Fibroblast of skin of left quadriceps (primary cell): ENCODE measurements at places on chromosomes 7 and 10.

DNA sequence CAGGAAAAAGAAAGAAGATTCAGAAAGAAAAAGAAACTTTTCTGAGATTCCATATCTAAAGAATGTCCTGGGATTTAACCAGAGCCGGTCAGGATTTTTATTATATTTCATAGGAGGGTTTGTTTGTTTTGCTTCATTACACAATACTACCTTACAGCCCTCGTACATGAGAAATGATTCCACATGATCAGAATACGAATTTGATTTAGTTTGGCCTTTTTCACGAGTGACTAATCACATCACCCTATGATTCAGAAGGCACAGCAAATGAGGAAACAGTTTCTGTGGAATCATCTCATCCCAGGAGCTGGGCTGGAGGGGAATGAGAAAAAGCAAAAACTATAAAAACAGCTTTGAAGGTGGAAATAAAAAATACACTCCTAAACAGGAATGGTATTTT is 54.7 kb upstream of the VWC2 start:
- DNase-seq, result no peak

- no peak for DNase-seq
Observed at GRCh38 chr7:45311597-45311996, 154.0 kb downstream of the RAMP3 start.

DNA sequence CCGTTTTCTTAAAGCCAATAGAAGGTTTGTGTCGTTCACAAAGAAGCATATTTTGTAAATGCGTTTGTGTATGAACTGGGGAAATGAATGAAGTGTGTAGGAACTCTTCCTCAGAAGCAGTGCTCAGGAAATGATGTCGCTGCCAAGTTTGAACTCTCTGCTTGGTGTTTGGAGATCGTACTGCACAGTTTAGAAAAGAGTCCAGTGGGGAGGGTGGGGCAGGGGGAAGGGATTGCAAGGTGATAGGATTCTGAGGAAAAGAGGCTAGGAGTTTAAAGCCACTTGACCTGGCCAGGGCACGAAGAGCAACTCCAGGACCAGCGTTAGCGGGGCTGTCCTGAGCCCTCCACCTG is 122.2 kb downstream of the CUBN start:
- DNase-seq, result no peak

DNA sequence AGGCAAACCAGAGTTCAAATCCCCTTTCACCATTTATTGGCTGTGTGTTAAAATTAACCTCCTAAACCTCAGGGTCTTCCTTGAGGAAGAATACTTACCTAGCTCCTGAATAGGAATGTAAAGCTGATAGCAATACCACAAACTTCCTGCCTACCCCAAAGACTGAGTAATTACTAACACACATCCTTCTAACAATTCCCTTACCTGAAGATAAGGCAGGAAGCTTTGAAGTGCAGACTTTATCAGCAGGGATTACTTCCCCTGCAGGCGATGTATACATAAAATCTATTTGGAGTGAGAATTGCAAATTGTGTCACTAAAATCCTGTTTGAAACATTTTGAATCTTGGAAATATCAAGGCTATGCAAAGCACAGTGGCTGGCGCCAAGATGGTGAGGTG is 21.2 kb downstream of the EVX1 start:
- no peak for DNase-seq

DNA sequence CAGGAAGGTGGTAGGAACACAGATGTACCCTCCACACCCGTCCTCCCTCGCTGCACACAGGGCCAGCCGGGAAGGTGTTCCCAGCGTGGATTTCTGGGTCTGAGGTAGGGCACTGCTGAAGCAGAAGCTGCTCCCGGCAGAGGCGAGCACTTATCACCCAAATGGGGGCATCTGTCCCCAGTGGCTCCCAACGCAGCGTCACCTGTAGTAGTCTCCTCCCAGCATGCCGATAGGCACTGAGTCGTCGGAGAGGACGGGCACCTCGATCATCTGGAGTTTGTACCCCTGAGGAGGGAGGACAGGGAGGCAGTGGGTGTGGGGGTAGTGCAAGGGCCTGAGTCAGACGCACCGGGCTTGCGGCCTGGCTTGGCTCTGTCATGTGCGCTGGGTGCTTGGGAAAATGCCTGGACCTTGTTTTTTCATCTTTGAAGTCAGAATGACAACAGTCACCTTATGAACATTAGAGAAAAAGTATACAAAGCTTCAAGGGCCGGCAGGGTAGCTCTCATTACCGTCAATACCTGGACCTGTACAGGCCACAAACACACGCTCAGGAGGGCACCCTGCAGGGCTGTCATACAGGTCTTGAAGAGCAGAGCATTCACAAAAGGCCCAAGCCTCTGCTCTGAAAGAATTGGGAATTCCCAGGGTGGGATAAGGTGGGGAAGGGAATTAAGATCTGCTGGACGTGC is 3.1 kb upstream of the PYROXD2 start:
- DNase-seq, result no peak

GRCh38 chr10:70715853-70716795 is 43.8 kb downstream of the ADAMTS14 start:
- DNase-seq, result no peak

DNA sequence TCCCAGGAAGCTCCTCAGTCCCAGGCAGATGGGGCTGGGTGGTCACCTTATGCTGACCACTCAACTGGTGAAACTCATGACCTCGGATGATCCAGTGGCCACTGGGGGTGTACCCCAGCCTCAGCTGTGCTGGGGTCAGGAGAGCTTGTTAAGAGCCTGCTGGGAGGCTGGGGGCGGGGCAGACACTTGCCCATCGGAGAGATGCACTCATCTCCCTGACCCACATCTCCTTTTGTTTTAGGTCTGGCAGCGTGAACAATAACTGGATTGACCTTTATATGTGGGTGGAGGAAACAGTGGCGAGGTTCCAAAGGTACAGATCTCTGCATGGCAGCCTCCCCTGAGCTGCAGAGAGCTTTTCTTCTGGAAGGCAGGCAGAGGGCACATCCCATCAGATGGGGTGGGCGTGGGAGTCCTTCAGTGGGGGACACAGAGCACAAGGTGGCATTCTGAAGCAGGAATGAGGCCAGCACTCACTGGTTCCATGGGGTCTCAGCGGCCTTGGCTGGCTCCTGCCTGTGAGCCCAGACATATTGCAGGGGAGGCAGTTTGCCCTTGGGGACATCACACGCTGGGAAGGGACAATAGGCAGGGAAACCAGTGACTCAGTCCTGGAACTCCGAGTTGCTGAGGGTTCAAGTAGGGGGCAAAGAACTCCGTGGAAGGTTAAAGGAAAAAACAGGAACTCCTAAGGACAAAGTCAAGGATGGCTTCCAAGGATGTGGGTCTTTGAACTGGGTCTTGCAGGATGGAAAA is 5.2 kb downstream of the ANTXRL start:
- no peak for DNase-seq

DNA sequence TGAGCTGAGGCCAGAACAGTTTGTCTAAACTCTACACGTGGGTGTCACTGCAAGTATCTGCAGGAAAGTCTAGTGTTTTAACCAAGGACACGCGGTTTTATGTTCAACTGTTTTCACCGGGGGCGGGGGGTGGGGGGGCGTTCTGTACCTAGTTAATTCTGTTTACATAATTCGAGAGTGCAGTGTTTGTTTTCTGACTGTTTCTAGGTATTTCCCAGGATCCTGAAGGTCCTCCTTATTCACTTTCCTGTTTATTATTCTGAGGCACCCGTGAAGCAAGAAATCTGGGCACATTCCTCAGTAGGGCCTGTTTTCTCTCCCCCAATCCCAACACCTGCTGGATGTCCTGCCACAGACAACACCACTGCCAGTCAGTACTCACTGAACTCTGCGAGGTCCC is 7.6 kb downstream of the LOXL4 start:
- DNase-seq, result no peak

DNA sequence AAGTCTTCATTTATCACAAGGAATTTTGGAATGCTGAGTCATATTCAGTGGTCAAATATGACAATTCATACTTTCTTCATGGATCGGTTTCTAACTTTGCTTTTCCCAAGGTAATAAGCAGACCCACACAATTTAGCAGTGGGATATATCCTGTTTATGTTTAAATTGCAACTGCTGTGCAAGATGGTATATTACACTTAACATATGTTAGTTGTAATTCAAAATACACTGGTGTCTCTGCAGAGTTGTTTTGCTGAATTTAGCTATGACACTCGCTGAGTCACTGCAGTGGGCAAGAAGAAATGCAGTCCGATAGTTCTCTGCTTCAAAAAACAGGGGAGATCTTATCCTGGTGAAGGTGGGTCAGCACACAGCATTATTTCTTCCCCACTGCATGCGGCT is 194.8 kb upstream of the PTN start:
- peak; percentile 77 for DNase-seq

- no peak for DNase-seq
Observed at GRCh38 chr7:77800158-77800557, 1.6 kb downstream of the PHTF2 start.

DNA sequence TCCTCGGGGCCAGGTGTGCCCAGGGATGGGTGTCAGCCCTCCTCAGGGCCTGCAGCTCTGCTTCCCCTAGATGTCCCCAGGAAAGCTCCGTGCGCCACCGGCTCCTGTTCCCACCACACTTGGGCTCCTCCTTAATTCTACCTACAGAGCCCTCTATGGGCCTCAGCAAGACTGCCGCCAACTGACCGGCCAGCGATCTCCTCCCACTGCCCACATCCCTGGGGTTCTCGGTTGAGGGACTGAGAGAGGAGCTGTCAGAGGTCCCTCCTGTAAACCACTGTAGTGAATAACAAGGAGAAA is 5.3 kb upstream of the LDB3 start:
- no peak for DNase-seq

GRCh38 chr10:99787311-99787710 is 4.9 kb downstream of the ABCC2 start:
- DNase-seq, result no peak

DNA sequence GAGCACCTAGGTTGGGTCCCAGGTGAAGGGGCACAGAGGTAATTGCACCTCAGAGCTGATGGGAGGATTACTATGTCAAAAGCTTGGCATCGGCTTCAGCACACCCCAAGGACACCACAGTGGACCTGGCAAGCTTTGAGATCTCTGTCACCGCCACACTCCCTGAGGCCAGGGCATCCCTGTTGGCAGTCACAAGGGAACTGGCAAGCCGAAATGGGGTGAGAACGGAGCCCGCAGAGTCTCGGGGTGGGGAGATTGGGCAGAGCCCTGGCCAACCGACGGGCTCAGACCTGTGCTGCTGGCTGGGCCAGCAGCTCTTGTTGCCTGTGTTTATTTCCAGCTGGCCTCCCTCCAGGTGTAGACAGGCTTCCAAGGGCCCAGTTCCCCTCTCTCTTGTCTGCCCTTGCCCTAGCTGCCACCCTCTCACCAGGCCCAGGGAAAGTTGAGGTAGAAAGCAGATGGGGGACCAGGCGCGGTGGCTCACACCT is 2.5 kb downstream of the HSPB1 start:
- no peak for DNase-seq

GRCh38 chr10:7146189-7146588 is 264.6 kb downstream of the SFMBT2 start:
- DNase-seq, result no peak

- DNase-seq, result no peak
Observed at GRCh38 chr7:158291998-158292397, 295.6 kb downstream of the PTPRN2 start.

DNA sequence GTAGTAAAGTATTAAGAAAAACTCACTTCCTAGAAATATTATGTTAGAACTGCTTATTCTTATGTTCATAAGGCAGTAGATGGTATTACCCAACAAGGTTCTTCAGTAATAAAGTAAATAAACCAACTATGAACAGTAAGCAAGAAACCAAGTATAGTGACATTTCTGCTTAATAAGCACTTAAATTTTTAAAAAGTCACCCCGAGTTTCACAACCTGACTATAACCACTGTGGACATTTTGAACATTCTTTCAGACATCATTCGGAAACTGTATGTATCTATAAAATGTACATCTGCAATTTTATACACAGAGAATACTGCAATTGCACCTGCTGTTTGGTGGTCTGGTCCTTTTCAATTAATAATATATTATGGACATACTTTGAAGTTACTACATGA is 1073.6 kb downstream of the XPNPEP1 start:
- no peak for DNase-seq

DNA sequence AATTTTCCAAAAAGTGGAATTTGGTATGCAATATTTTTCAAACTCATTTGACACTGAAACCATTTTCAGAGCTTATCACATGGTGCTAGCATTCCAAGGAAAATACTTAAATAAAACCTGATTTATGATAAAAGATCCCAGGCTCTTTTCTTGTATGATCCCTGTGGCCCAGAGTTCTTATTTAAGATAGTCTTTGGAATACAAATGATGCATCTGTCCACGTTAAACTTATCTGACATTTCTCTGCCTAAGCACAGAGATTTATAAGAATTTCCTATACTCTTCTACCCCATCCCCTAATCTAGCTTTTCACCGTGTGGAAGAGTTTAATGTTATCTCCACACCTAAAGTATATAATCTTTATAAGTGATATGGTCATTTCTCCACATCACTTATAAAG is 66.2 kb downstream of the AHR start:
- no peak for DNase-seq

- DNase-seq, result no peak
Observed at GRCh38 chr10:3263082-3263481, 90.5 kb upstream of the PITRM1 start.

DNA sequence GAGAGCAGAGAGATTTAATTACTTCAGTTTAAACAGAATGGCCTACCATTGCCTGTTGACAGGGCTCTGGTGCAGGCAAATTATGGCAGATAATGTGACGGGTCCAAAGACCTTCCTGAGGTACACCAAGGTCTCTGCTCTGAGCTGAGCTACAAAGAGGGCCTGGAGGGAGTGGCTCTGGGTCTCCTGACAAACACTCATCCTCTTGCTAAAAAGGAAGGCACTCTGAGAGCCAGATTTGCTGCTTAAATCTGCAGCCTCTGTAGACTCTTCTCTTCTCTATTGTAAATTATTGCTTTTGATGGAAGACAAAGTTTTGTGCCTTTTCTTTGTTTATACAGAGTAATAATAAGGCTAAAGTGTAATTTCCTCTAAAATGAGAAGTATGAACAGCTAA is 529.5 kb upstream of the FZD8 start:
- DNase-seq, result no peak
